ENCODE measurements at places on chromosomes 2 and 18. TPM values are rescaled to one million over a fixed set of nuclear protein-coding genes. Genes with fewer than 3 reads are reported as not detected.
A peak's percentile ranks its signal among the peaks of the same experiment; 100 is the strongest.

The ABCG8 gene
- not detected for total RNA-seq

DNA sequence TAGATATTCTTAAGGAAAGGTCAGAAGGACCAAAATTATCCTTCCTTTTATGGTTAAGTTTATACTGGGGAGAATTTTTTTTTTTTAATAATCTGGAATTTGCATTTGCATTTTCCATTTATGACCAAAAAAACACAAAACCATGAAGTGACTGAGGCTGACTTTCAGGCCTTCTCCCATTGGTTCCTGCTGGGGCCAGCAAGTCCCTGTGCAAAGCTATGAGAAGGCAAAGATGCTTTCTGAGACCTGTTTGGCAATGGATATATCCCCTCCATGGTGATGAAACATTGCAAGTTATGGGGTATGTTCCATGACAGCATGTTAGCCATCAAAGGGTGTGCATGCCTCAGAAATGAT lies 60.8 kb downstream of the KIAA2012 start:
- no peak for DNase-seq

GRCh38 chr2:96832754-96833507 lies 10.9 kb downstream of the ANKRD23 start:
- DNase-seq = no peak

- no peak for DNase-seq
Measured at GRCh38 chr2:32229635-32230034, 35.1 kb downstream of the NLRC4 start.

- DNase-seq = peak; percentile 92
Measured at GRCh38 chr2:152594792-152595191, 122.5 kb downstream of the PRPF40A start.

DNA sequence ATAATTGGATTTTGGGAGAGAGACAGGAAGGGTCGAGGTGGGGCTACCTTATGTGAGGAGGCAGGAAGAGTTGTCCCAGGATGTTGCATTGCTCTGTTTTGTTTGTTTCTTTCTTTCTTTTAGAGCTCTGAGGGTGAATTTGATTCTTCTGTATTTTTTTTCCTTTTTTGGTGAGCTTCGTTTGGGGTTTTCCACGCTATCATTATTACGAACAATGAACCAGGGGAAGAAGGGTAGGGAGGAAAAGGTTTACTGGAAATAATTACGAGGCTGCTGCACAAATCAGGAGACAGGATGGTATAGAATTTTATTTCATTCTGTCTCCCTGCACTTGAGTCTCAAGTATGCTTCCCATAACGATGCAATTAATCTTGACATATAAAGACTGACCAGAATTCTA lies 51.4 kb upstream of the ZNF516 start:
- no peak for DNase-seq

- DNase-seq = no peak
Measured at GRCh38 chr2:3470856-3471737, 48.2 kb downstream of the ADI1 start.

DNA sequence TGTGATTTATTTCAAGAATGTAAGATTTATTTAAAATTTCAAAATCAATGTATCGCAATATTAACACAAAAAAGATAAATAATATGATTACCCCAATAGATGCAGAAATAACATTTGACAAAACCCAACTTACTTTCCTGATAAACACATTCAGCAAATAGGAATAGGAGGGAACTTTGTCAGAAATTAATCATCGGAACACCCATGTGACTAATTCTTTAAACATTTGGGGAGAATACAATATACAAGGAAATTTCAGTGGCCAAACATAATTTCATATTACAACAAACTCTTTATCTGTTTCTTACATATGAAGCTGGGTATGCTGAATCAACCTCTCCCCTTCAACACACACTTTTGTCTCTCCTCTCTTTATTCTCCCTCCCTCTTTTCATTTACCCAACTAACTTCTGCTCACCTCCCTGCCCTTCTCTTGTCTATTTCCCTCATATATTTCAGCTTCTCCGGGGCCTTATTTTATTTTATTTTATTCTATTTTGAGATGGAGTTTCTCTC lies 309.6 kb upstream of the CNTNAP5 start:
- DNase-seq = no peak

- no peak for DNase-seq
Measured at GRCh38 chr2:28336982-28337627, 55.6 kb upstream of the FOSL2 start.

- DNase-seq = peak; percentile 77
Measured at GRCh38 chr2:48423376-48423775, 106.6 kb upstream of the STON1 start.

GRCh38 chr2:222548992-222549391 lies 106.9 kb downstream of the FARSB start:
- no peak for DNase-seq

Measured in lung microvascular endothelial cell (primary cell).